M059J (cell line): ENCODE measurements at places on chromosomes 5 and 9. TPM values are rescaled to one million over a fixed set of nuclear protein-coding genes. Genes with fewer than 3 reads are reported as not detected.

The REEP2 gene
- 0.32 and 1.6 TPM in 2 replicates for total RNA-seq

The MAN1B1 gene
- 86.8 and 145 TPM in 2 replicates for total RNA-seq

The ARL10 gene
- total RNA-seq: 1.5 and 1.8 TPM in 2 replicates

The STKLD1 gene
- total RNA-seq: not detected in 2 replicates

The GLRA1 gene
- total RNA-seq: not detected in 2 replicates

The AHRR gene
- 49.1 and 50.6 TPM in 2 replicates for total RNA-seq

The NACC2 gene
- total RNA-seq: 4.2 and 9.8 TPM in 2 replicates

The TICAM2 gene
- total RNA-seq: 14.0 and 16.0 TPM in 2 replicates

The MSX2 gene
- not detected in 2 replicates for total RNA-seq

The NADK2 gene
- total RNA-seq: 26.1 and 36.4 TPM in 2 replicates

The SOX30 gene
- 0.12 and 0.22 TPM in 2 replicates for total RNA-seq

The PAIP1 gene
- 155 and 192 TPM in 2 replicates for total RNA-seq

The SNAPC4 gene
- total RNA-seq: 3.0 and 8.1 TPM in 2 replicates

The UGT3A1 gene
- not detected in 2 replicates for total RNA-seq

The MYMK gene
- not detected in 2 replicates for total RNA-seq

The DHX29 gene
- total RNA-seq: 26.1 and 28.7 TPM in 2 replicates

The CCL27 gene
- not detected in 2 replicates for total RNA-seq

The MSMP gene
- total RNA-seq: not detected in 2 replicates

- DNase-seq: peak; percentile 49
These were observed 382.9 kb downstream of the GLIS3 start for GRCh38 chr9:3916984-3917383.

GRCh38 chr9:34554211-34555001 is 31.6 kb upstream of the ENHO start:
- no peak for DNase-seq

- DNase-seq: peak; percentile 91
These were observed 33.9 kb downstream of the OLFML2A start for GRCh38 chr9:124810663-124811355.

GRCh38 chr5:40646266-40646665 is 33.4 kb upstream of the PTGER4 start:
- DNase-seq: no peak

DNA sequence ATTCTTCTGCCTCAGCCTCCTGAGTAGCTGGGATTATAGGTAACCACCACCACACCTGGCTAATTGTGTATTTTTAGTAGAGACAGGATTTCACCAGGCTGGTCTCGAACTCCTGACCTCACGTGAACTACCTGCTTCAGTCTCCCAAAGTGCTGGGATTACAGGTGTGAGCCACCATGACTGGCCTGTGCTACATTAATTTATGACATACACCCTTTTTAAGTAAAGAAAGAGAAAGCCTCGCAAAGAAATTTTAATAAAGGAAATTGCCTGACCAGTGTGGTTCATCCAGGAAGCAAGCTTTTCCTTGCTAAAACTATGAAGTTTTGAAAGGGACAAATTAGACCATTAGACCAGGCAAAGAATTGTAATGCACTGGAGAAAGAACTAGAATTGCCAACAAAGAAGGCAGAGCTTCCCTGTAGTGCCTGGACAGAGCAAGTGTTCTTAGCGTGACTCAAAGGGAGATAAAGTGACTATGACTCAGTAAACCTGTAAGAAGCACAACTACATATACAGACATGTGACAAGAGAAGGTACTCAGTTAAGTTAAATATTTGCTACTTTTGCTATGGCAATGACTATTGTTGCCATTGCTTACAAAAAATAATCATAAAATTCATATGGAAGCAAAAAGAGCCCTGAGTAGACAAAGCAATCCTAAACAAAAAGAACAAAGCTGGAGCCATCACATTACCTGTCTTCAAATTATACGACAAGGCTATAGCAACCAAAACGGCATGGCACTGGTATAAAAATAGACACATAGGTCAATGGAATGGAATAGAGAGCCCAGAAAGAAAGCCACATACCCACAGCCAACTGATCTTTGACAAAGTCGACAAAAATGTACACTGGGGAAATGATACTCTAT is 54.6 kb downstream of the FYB1 start:
- peak; percentile 26 for DNase-seq

- DNase-seq: no peak
These were observed 25.9 kb upstream of the SLC12A7 start for GRCh38 chr5:1137567-1138444.

- DNase-seq: peak; percentile 37
These were observed 60.3 kb upstream of the RIOK2 start for GRCh38 chr5:97243353-97243752.

GRCh38 chr9:132947756-132948155 is 3.3 kb upstream of the TSC1 start:
- DNase-seq: no peak

DNA sequence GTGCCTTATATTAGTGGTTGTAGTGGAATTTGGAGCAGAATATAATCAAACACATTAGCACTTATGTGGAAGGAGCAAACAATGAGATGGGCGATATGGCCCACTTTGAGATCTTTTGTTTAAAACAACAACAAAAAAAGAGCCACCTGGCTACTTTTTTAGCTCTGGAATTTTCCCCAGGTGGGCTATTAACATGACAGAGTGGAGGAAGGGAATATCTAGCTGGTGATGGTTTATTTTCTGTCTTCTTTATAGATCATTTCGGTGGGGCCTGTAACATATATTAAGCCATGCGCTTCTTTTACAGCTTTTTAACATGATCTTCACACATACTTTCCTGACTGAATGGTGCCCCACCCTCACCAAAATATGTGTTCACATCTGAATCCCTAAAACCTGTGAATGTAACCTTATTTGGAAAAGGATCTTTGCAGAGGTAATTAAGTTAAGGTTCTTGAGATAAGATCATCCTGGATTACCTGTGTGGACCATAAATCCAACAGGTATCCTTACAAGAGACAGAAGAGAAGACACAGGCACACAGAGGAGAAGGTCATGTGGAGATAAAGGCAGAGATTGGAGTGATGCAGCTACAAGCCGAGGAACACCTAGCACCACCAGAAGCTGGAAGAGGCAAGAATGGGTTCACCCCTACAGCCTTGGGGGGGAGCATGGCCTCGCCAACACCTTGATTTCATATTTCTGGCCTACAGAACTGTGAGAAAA is 16.6 kb upstream of the ENTREP1 start:
- no peak for DNase-seq

GRCh38 chr5:140363631-140364471 is 3.9 kb downstream of the SLC4A9 start:
- DNase-seq: no peak

DNA sequence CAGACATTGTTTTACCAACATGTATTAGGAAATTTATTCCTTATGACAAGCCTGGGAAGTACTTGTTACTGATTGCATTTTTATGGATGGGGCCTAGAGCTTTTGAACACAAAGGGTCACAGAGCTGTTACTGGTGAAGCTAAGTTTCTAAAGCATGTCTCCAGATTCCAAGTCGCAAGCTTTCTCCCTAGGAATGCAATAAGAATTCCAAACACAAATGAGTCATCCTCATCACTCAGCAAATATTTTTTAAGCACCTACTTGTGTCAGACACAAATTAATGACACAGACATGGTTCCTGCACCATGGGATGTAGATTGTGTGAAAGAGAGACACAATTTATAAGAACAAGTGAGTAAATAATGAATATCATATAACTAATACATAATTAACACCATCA is 11.0 kb upstream of the SH3RF2 start:
- peak; percentile 92 for DNase-seq

DNA sequence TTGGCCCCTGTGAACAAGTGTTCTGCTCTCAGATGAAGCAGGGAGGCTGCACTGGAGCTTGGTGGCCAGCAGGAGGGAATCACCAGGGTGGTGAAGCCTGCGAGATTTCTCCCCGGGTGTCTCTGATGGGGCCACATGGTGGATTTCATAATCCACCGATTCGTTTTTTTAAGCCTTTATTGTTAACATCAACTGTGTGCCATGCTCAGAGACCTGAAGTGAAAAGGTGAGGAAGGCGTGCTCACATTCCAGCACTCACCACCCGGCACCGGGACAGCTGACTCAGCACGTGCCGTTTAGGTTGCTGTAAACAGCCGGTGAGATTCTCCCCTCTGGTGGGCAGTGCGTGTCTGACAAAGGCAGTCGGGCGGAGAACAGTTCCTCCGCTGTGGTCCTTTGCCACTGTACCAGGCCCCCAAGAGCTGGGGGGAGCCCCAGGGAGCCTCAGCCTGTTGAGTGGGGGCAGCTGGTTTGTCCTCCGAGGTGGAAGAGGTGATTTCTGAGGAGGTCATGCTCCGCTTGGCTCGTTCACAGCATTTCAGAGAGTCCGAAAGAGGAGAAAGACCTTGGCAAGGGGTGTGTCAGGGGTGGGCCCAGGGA is 12.7 kb upstream of the AHRR start:
- peak; percentile 58 for DNase-seq

DNA sequence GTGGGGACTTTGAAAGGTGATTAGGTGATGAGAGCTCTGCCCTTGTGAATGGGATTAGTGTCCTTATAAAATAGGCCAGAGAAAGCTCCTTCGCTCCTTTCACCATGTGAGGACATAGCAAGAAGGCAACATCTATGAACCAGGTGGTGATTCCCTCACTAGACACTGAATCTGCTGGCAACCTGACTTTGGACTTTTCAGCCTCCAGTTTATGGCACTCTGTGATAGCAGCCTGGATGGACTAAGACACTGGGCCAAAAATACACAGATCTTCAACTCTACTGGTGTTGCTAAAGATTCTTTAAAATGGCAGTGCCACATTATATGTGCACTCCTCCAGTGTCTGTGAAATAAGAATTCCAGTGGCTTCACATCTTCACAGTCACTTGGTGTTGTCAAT is 41.2 kb upstream of the COL15A1 start:
- no peak for DNase-seq

DNA sequence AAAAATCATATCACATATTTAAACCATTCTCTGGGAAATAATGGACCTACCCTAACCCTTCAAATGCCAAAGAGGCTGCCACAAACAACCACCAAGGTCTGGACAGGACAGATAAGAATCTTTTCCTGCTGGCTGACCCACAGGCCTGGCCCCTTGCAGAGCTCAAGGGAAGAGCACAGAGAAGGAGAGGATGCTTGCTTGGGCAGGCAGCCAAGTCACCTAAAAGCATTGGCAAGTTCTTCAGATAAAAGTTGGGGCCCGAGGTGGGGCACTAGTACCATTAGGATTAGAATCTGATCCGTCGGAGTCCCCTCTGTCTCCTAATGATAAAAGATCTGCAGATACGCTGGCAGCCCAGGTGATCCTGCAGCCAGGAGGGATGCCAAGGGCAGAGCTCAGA is 176.6 kb downstream of the GABBR2 start:
- peak; percentile 20 for DNase-seq

- peak; percentile 3 for DNase-seq
These were observed 654.4 kb upstream of the CDH6 start for GRCh38 chr5:30539004-30539634.

DNA sequence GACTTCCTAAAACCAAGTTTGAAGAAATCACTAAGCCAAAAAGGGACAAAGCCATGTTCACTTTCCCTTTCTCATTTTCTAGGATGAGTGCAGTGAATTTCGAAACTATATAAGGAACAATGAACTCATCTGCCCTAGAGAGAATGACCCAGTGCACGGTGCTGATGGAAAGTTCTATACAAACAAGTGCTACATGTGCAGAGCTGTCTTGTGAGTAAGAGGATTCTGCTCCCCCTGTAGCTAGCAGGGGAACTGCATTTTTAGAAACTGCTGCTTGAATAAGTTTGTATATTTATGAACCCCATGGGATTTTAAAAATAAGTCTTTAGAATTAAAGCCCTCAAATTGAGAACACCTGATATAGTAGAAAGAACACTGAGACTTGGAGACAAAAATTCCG is 42.7 kb upstream of the SPINK14 start:
- no peak for DNase-seq

DNA sequence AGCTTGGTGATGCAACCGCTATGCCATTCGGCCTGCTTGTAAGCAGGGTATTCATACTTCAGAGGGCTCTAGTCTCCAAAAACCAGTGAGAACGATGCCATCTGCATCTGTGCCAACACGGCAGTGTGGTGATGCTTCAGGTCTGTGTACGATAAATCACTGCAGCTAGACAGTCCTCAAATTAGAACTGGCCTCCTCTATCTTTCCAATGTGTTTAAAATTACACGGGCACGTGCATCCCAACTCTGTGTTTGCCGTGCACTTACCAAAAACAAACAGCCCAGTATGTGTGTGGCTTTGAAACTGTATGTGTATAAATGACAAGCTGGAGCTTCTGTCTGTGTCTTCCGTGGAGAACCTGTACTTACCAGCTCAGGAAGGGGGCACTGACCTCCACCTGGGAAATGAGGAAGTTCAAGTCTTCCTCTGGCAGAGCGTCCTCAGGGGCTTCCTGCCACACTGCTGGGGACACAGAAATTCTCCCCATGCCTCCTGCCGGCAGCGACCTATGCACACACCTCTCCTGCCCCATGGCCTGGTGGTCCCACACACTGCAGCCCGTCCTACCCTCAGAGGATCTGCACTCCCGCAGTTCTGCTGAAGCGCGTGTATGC is 12.3 kb downstream of the MED10 start:
- DNase-seq: no peak

- DNase-seq: no peak
These were observed 28.7 kb downstream of the ANKRD33B start for GRCh38 chr5:10592601-10593000.

DNA sequence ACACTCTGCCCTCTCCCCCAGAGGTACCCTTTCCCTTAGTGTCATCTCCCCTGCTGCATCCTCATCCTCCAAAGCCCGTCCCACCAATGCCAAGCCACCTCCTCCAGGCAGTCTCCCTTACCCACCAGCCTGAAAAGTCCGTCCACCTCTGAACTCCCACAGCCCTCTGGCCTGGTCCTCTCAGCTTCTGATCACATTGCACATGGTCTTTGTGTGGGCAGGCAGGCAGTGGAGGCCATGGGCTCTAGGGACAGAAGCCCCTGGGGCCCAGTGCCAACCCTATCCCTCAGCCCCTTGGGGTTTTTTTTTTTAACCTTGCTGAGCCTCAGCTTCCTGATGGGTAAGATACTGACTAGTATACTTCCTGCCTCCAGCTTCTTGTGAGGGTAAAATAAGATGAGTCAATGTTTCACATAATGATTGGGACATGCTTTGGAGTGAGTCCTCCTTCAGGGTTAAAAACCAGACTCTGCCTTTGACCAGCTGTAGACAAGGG is 19.4 kb downstream of the CSF1R start:
- peak; percentile 88 for DNase-seq

GRCh38 chr5:67983251-67984110 is 232.1 kb upstream of the PIK3R1 start:
- peak; percentile 92 for DNase-seq

GRCh38 chr9:34563262-34563661 is 26.3 kb downstream of the CNTFR start:
- no peak for DNase-seq
